Stimulated activated CD4-positive, alpha-beta T cell treated with anti-CD3 and anti-CD28 coated beads, Interleukin-12 subunit alpha, Interleukin-12 subunit beta, amount 100 ng/mL, for 24 hours (primary cell): ENCODE measurements at places on chromosomes 11 and 22.

DNA sequence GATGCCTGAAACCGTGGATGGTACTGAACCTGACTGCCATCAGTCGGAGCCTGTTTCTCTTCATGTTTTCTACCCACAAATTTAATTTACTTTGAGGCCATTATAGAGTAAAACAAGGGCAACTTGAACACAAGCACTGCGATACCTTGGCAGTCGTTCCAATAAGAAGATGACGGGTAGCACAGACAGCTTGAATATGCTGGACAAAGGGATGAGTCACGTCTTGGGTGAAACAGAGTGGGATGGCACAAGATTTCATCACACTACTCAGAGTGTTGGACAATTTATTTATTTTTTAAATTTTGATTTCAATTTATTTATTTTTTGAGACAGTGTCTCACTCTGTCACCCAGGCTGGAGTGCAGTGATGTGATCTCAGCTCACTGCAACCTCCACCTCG lies 5.7 kb downstream of the DIXDC1 start:
- DNase-seq, result no peak

- DNase-seq, result no peak
These were observed 4.5 kb upstream of the MYOD1 start for GRCh38 chr11:17714870-17715269.

- DNase-seq, result no peak
These were observed 83.6 kb downstream of the FDX1 start for GRCh38 chr11:110513259-110513801.

GRCh38 chr11:12581923-12582322 lies 92.3 kb upstream of the TEAD1 start:
- no peak for DNase-seq

- DNase-seq, result no peak
These were observed 153.8 kb upstream of the ARHGAP20 start for GRCh38 chr11:110866081-110866480.

GRCh38 chr22:47417699-47418098 lies 655.2 kb downstream of the TBC1D22A start:
- no peak for DNase-seq

GRCh38 chr22:23375031-23375827 lies 194.9 kb downstream of the BCR start:
- no peak for DNase-seq

DNA sequence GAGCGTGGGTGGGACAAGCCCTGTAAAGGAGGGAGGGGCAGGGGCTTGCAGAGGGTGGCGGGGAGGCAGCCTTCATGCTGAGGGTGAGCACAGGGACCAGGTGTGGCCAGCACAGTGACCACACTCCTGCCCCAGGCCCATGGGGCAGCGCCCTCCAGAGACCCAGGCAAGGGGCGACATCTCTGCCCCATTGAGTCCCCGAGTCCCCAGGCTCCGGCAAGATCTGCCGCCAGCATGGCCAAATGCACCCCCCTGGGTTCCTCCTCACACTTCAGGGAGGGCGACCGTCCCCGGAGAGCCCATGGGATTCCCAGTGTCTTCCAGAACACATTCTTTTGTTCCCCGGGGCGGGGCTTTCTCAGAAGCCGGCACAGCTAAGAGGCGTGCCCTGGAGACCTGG lies 362.5 kb downstream of the TBC1D22A start:
- DNase-seq, result no peak

DNA sequence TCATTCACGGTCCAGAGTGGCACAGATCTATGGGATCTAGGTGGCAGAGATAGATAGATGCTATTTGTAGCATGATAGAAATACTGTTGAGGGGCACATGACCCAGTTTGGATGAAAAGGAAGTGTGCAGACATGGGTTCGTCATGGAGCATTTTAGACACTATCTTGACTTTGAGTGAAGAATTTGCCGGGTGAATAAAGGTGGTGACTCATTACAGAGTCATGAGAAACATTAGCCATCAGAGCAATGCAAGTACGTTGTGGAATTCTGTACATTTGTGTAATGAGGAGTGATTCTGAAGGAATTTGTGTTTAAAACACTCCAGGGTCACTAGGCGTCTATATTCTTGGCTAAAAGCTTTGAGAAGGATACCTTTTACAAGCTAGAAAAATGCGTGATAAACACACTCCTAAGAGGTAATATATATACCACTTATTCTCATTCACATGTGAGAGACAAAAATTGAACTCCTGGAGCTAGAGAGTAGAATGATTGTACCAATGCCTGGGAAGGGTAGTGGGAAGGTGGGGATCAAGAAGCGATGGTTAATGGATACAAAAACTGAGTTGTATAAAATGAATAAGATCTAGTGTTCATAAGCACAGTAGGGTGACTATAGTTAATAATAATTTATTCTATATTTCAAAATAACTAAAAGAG lies 593.7 kb upstream of the LUZP2 start:
- no peak for DNase-seq

- no peak for DNase-seq
These were observed 44.5 kb downstream of the PARVB start for GRCh38 chr22:44068422-44069191.

DNA sequence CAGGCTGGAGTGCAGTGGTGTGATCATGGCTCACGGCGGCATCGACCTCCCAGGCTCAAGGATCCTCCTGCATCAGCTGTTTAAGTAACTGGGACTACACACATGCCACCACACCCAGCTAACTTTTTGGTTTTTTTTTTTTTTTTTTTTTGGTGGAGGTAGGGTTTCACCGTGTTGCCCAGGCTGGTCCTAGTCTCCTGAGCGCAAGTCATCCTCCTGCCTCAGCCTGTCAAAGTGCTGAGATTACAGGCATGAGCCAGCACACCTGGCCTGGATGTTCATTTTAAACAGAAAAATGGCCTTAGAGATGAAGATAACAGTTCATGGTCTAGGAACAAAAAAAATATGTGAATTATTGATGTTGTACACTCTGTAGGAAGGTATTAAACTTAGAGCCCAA lies 13.6 kb upstream of the SLC25A18 start:
- no peak for DNase-seq

DNA sequence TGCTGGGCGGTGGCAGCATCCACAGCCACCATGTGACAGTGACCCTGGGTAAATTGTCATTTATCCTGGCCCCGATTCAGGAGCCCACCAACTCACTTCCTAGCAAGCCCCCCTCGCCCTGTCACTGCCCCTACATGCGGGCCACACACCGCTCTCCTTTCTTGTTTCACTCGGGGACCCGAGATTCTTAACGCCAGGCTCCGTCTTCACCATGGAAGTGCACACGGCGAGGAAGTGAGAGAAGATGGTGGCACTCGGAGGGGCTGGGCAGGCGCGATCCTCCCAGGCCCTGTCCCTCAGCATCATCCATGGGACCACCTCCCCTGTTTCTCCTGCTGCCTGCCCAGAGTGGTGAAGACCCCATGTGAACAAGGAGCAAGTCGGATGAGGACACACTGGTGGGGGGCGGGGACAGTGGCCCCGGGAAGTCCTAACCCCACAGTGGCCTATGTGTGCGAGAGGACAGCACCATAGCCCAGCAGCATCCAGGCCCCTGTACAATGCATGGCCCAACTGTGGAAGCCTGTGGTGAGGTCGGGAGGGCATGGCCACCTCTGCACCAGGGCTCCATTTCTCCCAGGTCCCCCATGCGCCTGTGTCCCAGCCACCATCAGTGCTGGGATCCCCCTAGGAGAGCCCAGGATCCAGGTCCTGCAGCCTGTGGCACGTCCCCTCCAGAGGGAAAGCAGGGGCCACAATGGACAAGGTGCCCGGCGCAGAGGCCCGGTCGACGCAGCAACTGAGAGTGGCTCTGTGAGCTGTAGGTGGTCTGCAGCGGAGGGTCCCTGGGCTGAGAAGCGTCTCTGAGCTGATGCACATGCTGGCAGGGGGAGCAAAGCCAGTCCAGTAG lies 262.8 kb downstream of the BRD1 start:
- no peak for DNase-seq

DNA sequence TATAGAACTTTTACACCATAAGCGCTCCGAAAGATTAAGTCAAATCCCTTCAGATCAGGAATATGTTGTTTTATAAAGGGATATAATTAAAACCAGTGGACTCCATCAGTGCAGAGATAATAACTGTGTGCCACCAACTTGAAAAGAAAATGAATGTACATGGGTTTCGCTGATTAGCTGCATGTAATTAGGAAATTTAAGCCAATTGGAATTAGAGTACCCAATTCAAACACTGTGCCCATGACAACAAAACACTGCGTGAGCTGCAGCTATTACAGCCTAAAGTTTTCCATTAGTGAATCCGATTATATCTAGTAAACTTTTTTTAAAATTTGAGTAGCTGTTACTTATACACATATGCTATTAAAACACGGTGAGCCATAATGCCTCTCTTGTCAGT lies 392.3 kb upstream of the ARHGAP42 start:
- DNase-seq, result no peak

GRCh38 chr22:17243524-17243923 lies 24.3 kb upstream of the ADA2 start:
- no peak for DNase-seq

- no peak for DNase-seq
These were observed 24.9 kb downstream of the TCP11L1 start for GRCh38 chr11:33064033-33064825.

DNA sequence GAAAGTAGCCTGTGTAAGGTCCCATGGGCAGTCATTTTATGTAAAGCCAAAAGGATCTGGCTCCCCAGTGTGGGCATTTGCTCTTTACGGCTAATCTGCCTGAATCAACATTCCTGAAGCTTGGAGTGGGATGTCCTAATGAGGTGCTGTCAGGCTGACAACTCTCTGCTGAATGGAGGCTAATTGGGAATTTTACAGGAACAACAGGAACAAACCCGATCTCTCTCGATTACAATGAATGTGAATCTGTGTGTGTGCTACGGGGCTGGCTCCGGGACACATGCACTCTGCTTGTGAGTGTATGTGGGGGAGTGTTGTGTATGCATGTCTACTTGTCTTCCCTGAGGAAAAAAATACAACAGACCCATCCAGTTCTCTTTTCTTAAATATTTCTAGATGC lies 415.2 kb downstream of the TENM4 start:
- DNase-seq, result no peak

DNA sequence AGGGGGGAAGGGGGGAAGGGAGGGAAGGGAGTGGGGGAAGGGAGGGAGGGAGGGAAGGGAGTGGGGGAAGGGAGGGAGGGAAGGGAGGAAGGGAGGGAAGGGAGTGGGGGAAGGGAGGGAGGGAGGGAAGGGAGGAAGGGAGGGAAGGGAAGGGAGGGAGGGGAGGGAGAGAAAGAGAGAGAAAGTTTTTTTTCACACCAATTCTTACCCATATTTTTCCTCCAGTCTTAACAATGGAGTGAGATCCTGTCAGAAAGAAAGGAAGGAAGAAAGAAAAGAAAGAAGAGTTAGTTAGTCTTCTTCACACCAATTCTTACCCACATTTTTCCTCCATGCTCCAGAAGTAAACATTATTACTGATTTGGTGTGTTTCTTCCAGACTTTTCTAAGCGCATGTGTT lies 3.0 kb upstream of the OR2AT4 start:
- no peak for DNase-seq

- no peak for DNase-seq
These were observed 10.2 kb downstream of the ARAP1 start for GRCh38 chr11:72741849-72742512.

- no peak for DNase-seq
These were observed 27.9 kb downstream of the LINC01488 start for GRCh38 chr11:69509381-69509780.
